ENCODE measurements at places on chromosomes 16 and 17. TPM values are rescaled to one million over a fixed set of nuclear protein-coding genes. Genes with fewer than 3 reads are reported as not detected.

The NTN1 gene
- not detected for total RNA-seq

The RAB40B gene
- total RNA-seq: 0.47 TPM

The ELMO3 gene
- 9.8 TPM for total RNA-seq

The NPIPA2 gene
- total RNA-seq: 0.99 TPM

The SLFN11 gene
- total RNA-seq: 73.3 TPM

The MT1M gene
- total RNA-seq: not detected

The NMRAL1 gene
- total RNA-seq: 72.5 TPM

The KRTAP4-6 gene
- not detected for total RNA-seq

The ZG16 gene
- not detected for total RNA-seq

The PYDC1 gene
- total RNA-seq: not detected

DNA sequence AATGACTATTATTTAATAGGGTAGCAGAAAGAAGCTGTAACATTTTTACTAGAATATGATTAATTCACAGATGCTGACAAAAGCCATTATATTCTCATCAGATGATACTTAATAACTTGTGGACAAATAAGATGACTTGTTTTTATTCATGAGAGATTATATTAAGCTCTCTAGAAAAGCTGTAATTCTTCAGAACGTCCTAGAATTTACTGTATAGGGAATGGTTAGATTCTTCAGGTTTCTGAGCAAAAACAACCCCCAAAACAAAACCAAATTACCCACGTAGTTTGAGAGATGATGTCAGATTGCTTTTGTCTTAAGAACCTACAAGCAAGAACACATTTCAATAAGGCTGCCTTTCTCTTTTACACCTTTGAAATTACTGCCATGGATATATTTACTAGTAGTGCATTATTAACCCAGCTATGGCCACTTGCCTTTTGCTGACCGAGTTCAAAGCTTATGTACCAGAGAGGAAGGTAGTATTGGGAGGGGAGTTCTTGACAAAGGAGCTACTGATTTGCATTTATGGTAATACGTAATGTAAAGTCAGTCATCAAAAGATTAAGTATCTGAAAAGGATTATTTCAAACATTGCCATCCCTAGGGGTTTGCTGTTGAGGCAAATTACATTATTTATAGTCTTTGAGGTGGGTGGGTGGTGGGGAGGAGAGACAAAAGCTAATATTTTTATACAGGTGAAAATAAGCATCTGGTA is 51.7 kb downstream of the NLK start:
- no peak overlapping the region for H3K27ac ChIP-seq
- H3K36me3 ChIP-seq: peaks cover 5% of the 10 kb centered on the region
- H3K4me3 ChIP-seq: no peak overlapping the region
- H3K4me1 ChIP-seq: no peaks in the 10 kb centered on the region
- no peak for DNase-seq
- no peaks in the 10 kb centered on the region for H3K27me3 ChIP-seq

GRCh38 chr16:30372038-30372712 is 1.9 kb upstream of the TBC1D10B start:
- peak overlapping the region; percentile 94 for H3K27ac ChIP-seq
- peak overlapping the region; percentile 77 for H3K4me3 ChIP-seq
- H3K36me3 ChIP-seq: peaks cover 15% of the 10 kb centered on the region
- DNase-seq: no peak

DNA sequence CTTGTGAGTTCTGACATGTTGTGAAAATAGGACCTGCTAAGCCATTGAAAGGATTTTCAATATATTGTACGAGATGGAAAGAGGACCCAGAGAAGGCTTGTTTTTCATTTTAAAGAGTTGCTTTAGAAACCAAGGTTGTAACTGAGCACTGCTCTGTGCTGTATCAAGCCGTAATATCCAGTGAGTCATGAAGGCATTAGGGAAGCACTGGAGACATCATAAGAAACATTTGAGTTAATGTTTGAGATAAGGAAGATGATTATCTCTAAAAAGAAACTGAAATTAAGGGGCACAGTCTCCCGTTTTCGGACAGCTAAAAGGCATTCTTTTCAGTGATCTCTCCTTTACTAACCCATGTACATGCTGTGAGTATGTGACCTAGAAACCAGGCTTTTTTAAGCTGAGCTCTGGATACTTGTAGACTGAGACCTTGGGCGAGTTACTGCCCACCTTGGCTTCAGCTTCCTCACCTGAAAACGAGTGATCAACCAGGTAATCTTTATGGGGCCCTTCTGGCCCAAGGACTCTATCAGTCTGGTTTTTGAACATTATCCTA is 149.2 kb upstream of the TBX2 start:
- no peak overlapping the region for H3K4me3 ChIP-seq
- H3K27me3 ChIP-seq: no peaks in the 10 kb centered on the region
- no peak for DNase-seq

GRCh38 chr17:8283356-8283755 is 5.1 kb upstream of the RANGRF start:
- peaks cover 15% of the 10 kb centered on the region for H3K4me1 ChIP-seq
- H3K27me3 ChIP-seq: no peaks in the 10 kb centered on the region
- H3K27ac ChIP-seq: no peak overlapping the region
- H3K4me3 ChIP-seq: no peak overlapping the region
- no peak for DNase-seq
- H3K36me3 ChIP-seq: peaks cover 2% of the 10 kb centered on the region

DNA sequence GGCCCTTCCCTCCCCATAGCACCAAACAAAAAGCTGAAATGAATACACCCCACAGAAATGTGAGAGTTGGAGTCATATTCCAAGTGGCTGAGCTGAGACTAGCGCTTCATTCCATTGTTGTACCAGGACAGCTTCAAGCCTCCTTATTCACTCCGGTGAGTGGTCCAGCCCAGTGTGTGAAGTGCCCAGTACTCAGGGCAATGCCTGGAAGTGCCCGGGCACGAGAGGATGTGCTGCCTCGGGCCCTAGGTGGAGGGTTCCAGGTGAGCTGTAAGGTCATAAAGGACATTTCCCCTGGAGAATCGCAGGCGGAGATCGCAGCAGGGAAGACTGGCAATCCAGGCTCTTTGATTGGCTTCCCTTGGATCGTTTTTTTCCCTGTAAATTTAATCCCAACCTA is 5.4 kb upstream of the CYLD start:
- no peak overlapping the region for H3K4me3 ChIP-seq
- H3K27me3 ChIP-seq: no peaks in the 10 kb centered on the region
- DNase-seq: no peak
- H3K4me1 ChIP-seq: peaks cover 25% of the 10 kb centered on the region
- no peak overlapping the region for H3K27ac ChIP-seq
- peaks cover 9% of the 10 kb centered on the region for H3K36me3 ChIP-seq

GRCh38 chr17:13209081-13209480 is 191.3 kb upstream of the ELAC2 start:
- H3K27ac ChIP-seq: no peak overlapping the region
- DNase-seq: no peak
- no peaks in the 10 kb centered on the region for H3K27me3 ChIP-seq
- no peaks in the 10 kb centered on the region for H3K4me1 ChIP-seq

GRCh38 chr16:30774367-30775130 is 12.4 kb downstream of the RNF40 start:
- H3K27me3 ChIP-seq: no peaks in the 10 kb centered on the region
- peaks cover 14% of the 10 kb centered on the region for H3K36me3 ChIP-seq
- peak overlapping the region; percentile 89 for H3K27ac ChIP-seq
- H3K4me1 ChIP-seq: peaks cover 24% of the 10 kb centered on the region
- H3K4me3 ChIP-seq: peak overlapping the region; percentile 84

DNA sequence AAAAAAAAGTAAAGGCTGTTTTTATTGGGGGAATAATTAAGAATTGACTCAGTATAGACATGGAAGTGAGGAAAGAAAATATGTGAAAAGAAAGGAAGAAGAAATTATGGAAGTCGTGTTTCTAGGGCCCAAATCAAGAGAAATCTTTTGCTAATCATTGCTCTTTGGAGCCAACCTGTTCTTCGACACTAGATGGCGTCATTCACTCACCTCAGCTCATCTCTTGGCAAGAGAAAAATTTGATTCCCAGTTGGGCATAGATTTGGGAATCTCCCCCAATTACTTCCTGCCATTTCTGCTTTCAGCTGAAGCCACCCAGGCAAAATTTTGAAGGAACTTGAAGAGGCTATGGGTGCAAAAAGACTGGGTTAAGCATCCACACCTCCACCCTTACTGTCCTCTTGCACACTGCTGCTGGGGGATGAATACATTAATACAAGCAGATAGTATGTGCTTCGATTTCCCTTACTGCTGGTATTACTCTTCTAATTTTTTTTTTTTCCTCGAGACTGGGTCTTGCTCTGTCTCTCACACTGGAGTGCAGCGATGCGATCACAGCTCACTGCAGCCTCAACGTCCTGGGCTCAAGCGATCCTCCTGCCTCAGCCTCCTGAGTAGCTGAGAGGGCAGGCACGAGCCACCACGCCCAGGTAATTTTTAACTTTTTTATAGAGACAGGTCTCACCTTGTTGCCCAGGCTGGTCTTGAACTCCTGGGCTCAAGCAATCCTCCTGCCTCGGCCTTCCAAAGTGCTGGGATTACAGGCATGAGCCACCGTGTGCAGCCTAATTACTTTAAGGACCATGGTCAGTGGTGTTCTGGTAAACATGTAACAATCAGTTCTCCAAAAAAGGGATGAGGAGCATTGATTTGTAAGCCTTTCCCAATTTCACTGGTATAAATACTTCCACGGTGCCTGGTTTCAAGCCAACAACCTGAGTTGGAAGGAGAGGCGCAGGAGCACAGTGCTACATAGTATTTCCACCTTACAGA is 13.5 kb downstream of the PSMD7 start:
- no peak for DNase-seq
- peaks cover 15% of the 10 kb centered on the region for H3K4me1 ChIP-seq
- H3K4me3 ChIP-seq: no peak overlapping the region

- no peak overlapping the region for H3K4me3 ChIP-seq
- no peak overlapping the region for H3K27ac ChIP-seq
- no peaks in the 10 kb centered on the region for H3K36me3 ChIP-seq
- DNase-seq: peak; percentile 55
Observed at GRCh38 chr17:50177983-50178834, 12.4 kb downstream of the SGCA start.

GRCh38 chr16:59220011-59220410 is 485.9 kb upstream of the GOT2 start:
- H3K4me1 ChIP-seq: no peaks in the 10 kb centered on the region
- no peak for DNase-seq
- no peaks in the 10 kb centered on the region for H3K36me3 ChIP-seq
- no peak overlapping the region for H3K27ac ChIP-seq
- H3K4me3 ChIP-seq: no peak overlapping the region

DNA sequence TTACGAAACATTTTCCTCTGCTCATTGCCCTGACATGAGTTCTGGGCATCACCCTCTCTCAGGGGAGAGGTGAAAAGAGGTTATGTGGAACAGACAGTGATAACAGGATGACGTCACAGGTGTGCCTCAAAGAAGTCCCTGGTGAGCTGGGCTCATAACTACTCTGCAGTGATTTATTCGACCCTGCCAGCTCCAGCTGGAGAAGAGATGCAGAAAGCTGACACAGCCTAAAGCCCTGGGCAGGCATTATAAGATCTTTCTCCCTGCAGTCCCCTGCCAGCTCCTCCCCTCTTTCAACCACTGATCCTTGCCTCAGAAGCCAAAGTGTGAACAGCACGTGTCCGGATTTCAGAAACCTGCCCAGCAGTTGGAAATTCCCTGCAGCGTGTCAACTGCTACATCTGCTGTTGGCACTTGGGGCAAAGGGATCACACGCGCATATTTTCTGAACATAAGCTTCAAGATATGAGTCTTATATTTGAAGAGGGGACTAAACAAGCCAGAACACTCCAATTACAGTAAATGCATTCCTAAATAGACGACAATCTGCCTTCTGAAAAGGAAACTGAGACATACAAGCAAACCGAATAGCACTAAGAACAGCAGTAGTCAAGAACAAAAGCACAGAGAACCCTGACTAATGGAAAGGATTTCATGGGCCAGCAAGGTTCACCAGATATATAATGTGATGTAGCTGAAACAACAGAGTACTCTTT is 80.5 kb downstream of the SMG6 start:
- peak overlapping the region; percentile 40 for H3K4me3 ChIP-seq
- H3K27ac ChIP-seq: peak overlapping the region; percentile 77
- DNase-seq: peak; percentile 87
- H3K36me3 ChIP-seq: peaks cover 34% of the 10 kb centered on the region
- H3K4me1 ChIP-seq: peaks cover 47% of the 10 kb centered on the region

- H3K36me3 ChIP-seq: peaks cover 41% of the 10 kb centered on the region
- no peaks in the 10 kb centered on the region for H3K27me3 ChIP-seq
- DNase-seq: no peak
- H3K4me1 ChIP-seq: peaks cover 2% of the 10 kb centered on the region
- H3K27ac ChIP-seq: peak overlapping the region; percentile 77
Observed at GRCh38 chr17:41976142-41976768, 9.7 kb downstream of the CNP start.

GRCh38 chr16:68781784-68782183 is 44.7 kb downstream of the CDH1 start:
- H3K27ac ChIP-seq: no peak overlapping the region
- no peak overlapping the region for H3K4me3 ChIP-seq
- no peak for DNase-seq
- H3K36me3 ChIP-seq: no peaks in the 10 kb centered on the region

GRCh38 chr17:20154286-20155000 is 145.3 kb downstream of the SPECC1 start:
- peaks cover 16% of the 10 kb centered on the region for H3K27me3 ChIP-seq
- H3K4me1 ChIP-seq: peaks cover 3% of the 10 kb centered on the region
- H3K36me3 ChIP-seq: no peaks in the 10 kb centered on the region
- no peak for DNase-seq
- H3K27ac ChIP-seq: no peak overlapping the region

DNA sequence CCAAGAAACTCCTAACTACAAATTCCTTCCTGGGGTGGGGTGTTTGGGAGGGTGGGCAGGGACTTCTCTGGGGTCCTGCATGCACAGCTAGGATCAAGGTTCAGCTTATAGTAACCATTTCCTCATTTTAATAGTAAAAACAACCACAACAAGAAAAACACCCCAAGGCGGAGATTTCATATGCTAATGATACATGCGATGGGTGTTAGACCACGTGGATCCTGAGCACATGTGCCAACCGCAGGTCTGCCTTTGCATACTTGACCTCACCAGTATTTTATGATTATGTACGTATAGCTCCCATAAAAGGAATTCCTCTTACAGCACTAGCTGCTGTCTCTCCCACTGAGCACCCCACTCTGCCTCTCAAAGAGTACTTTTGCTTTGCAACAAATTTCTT is 1.9 kb downstream of the KRTAP4-11 start:
- peaks cover 6% of the 10 kb centered on the region for H3K4me1 ChIP-seq
- no peak for DNase-seq
- H3K36me3 ChIP-seq: peaks cover under 1% of the 10 kb centered on the region
- no peak overlapping the region for H3K27ac ChIP-seq

DNA sequence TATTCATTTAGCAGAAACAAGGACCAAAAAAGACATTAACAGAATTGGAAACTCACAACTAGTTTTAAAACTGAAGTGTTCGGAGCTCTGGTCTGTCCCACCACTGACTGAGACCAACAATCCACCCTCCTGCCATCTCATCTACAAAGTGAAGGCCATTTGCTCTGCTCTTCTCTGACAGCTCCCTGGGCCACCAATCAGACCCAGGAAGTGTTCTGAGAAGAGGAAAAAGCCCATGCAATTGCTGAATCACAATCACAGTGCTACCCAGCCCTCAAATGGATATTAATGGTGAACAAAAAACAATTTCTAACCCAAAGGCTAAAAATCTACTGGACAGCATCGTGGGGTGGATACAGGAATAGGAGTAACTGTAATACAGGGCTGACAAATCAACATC is 2.1 kb downstream of the RPL23 start:
- no peaks in the 10 kb centered on the region for H3K27me3 ChIP-seq
- peaks cover 44% of the 10 kb centered on the region for H3K4me1 ChIP-seq
- peaks cover 62% of the 10 kb centered on the region for H3K36me3 ChIP-seq
- H3K27ac ChIP-seq: peak overlapping the region; percentile 98
- no peak for DNase-seq
- peak overlapping the region; percentile 97 for H3K4me3 ChIP-seq

- no peaks in the 10 kb centered on the region for H3K36me3 ChIP-seq
- peaks cover 4% of the 10 kb centered on the region for H3K27me3 ChIP-seq
- no peak overlapping the region for H3K4me3 ChIP-seq
- H3K4me1 ChIP-seq: peaks cover 30% of the 10 kb centered on the region
- H3K27ac ChIP-seq: no peak overlapping the region
Observed at GRCh38 chr17:40450175-40450574, 6.9 kb downstream of the IGFBP4 start.
